Right forelimb (tissue), 1 donor: ENCODE measurements at places on chromosomes 16 and 17.
A peak's percentile ranks its signal among the peaks of the same experiment; 100 is the strongest.

- DNase-seq: peak; percentile 67
Measured at GRCh38 chr16:88375996-88376834, 6.5 kb upstream of the ZNF469 start.

- no peak for DNase-seq
Measured at GRCh38 chr16:3091551-3091950, 7.5 kb downstream of the ZSCAN10 start.

DNA sequence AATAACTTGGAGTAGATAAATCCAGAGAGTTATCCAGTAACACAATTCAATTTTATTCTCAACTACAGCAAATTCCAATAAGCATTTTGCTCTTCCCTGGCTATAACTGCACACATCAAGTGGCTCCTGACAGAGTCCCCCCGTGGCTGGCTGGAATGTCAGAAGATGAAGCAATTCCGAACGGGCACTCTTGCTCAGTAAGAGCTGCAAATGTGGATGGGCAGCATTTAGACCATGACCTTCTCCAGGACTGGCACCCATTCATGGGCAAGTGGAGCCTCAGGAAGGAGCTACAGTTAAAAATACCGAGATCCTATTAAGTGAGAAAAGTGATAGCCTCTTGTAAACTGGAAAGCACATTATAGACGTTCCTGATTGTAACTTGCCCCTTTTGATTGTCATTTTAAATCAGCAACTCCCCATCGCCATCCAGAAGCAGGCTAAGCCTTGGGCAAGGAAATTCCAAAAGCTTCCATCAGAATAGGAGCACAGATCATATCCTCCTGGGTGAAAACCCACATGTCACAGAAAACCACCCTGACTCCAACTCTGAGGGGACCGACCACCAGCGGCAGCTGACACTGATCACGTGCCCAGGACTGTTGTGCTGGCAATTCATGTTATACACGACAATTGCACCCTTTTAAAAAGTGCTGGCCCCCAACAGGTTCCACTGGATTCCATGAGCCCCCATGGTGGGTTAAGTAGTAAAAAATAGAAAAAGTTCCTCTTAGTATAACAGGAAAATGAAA is 7.1 kb downstream of the UBE2O start:
- no peak for DNase-seq

- no peak for DNase-seq
Measured at GRCh38 chr17:79746889-79747507, 16.3 kb downstream of the ENPP7 start.

DNA sequence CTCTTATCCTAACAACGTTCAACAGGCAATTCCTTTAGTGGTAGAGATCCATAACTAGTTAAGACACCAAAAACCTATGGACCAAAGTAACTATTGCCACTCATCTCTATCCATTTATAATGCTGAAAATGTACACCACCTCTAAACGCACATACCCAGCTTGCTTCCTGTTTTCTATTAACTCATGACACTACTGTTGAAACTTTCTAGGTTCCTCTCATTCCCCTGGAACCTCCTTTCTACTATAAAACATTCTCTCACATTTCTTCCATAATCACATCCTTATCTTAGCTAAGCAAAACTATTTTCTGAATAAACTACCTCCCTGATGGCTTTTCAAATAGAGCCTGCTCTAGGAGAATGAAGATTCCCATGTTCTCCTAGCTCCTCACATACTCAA is 42.9 kb upstream of the KSR1 start:
- DNase-seq: no peak

DNA sequence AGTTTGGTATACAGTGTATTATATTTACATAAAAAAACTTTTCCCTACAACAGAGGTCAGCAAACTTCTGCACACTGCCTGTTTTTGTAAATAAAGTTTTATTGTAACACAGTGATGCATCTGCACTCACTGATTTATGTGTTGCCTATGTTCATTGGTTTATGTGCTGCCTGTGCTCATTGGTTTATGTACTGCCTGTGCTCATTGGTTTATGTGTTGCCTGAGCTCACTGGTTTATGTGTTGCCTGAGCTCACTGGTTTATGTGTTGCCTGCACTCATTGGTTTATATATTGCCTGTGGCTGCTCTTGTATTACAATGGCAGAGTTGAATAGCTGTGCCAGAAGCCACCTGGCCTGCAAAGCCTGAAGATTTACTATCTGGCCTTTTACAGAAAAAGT is 81.6 kb downstream of the MYH11 start:
- no peak for DNase-seq

DNA sequence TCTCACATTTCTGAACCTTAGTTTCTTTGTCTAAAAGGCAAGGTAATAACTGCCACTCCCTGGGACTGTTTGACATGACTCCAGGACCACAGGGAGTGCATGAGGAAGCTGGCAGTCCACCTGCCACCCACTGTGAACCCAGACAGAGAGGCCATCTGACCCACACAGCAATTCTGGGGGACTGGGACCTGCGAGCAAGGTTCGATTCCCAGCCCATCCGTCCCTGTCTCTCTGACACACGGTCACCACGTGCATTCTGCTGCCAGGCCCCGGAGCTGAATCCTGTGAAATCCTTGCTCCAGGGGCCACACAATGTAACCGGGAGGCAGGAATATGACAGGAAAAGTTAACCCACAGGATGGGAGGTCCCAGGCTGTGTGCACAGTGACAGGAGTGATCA is 218.8 kb upstream of the FOXF1 start:
- peak; percentile 26 for DNase-seq

GRCh38 chr17:8332688-8333087 is 7.0 kb upstream of the ODF4 start:
- DNase-seq: no peak

DNA sequence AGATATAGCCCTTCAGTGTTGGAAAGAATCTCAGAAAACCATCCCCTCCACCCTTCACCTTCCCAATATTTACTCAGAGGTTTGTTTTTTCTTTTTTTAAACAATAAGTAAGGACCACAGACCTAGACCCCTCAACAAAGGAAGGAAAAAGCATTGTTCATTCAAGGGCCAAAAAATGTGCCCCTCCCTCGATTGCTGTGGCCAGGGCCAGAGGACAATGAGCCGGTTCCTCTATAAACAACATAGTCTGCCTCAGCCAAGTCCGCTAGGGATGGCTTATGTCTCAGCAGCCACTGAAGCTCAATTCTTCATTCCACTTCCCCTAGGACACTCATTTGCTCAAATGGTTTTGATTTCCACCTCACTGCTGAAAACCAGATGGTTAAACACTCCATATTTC is 24.0 kb downstream of the TRIM16 start:
- DNase-seq: no peak

- no peak for DNase-seq
Measured at GRCh38 chr17:78595135-78595810, 18.1 kb upstream of the DNAH17 start.

- DNase-seq: no peak
Measured at GRCh38 chr17:75316253-75316652, 27.0 kb upstream of the SLC25A19 start.

- DNase-seq: no peak
Measured at GRCh38 chr16:74743668-74744299, 30.8 kb downstream of the FA2H start.

GRCh38 chr17:47184681-47185080 is 4.4 kb downstream of the CDC27 start:
- no peak for DNase-seq

DNA sequence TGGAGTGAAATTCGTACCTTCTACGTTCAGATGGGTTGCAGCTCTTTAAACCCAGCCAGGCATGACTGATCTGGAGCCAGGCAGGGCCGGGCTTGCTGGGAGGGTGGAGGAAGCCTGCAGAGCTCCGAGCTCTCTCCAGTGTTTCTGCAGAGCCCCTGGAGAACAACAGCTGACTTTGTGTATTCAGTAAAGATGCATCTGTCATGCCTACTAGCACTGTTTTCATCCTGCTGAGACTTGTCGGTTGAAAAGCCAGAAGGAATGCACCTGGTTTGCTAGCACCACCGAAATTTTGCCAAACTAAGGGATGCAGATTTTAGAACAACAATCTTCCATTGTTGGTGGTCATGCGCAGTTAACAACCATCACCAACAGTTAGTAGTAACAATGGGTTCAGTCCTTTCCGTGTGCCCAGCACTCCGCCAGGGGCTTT is 22.4 kb upstream of the SCNN1B start:
- DNase-seq: no peak

- no peak for DNase-seq
Measured at GRCh38 chr16:87416826-87417527, 24.8 kb downstream of the MAP1LC3B start.

- no peak for DNase-seq
Measured at GRCh38 chr16:71796501-71797097, 12.0 kb downstream of the AP1G1 start.

DNA sequence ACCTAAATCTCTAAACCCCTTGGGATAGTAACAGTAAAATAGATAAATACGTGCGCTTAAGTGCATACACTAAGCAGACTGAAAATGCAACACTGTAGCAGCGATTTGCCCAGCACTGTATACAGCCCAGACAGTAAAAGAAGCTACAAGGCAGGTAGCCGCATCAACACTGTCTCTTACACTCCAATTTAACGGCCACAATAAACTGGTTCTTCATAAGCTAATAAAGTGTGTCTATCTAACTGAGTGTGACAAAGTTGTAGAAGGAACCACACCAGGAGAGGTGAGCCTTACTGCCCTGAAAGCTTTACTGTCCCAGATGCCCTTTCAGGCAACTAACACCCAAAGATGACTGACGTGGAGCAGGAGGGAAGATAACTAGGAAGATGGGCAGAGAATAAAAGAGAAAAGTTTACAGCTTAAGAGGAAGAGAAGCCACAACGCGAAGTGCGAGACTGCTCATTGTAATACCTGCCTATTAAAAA is 847 bp downstream of the ZDHHC7 start:
- no peak for DNase-seq

GRCh38 chr16:66928702-66929388 is 3.5 kb upstream of the RRAD start:
- DNase-seq: no peak

- no peak for DNase-seq
Measured at GRCh38 chr17:32783602-32784001, 93.3 kb downstream of the MYO1D start.

DNA sequence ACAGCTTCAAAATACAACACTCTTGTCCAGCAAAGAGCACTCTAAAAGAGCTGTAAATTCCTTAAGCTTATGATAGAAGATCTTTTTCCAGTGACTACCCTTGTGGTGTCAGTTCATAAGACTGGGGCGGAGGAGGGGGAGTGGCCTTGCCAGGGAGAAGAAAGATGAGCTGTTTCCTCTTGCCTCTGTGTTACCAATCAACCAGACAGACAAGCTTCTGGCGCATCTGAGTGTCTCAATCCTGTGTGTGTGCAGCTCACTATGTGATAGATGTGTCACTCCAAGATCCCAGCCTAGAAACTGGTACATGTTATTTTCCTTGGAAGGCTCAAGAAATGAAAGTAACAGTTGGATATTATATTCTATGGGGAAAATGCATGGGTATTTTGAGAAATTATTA is 167.4 kb upstream of the CACNG3 start:
- DNase-seq: no peak

DNA sequence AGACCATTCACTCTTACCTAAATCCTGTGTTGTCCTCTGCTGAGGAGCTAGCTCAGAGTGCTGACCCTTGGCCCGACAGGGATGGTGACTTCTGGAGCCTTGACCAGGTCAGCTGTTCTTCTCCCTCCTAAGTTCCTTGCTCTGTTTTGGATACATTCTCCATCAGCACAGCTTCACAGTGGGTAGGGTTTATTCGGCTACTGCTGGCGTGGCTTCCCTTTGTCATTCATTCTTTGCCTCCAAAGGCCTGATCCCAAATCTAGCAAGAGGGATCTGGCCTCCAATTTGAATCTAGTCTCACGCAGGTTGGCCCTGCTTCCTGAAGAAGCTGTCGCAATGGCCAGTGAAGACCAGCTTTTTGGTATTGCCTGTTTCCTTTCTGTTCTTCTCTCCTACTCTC is 116.6 kb downstream of the SHISA9 start:
- no peak for DNase-seq

GRCh38 chr17:81162491-81162890 is 2.8 kb upstream of the PVALEF start:
- DNase-seq: no peak

DNA sequence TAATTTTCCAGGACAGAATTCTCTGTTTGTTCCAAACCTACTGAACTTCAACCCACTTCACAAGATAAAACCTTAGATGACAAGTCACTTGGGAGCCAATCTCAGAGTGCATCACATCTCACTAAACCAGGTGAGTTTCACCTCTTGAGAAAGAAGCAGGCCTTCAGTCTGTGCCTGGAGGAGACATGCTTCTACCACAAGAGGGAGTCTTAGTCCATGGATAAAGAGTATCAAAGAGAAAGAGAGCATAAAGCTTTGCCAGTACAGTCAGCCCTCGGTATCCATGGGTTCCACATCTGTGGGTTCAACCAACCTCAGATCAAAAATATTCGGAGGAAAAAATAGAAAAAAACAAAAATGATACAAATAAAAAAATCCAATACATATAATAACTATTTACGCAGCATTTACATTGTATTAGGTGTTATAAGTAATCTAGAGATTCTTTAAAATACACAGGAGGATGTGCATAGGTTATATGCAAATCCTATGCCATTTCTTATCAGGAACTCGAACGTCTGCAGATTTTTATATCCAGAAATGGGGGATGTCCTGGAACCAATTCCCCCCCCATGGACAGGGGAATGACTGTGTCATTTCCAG is 37.7 kb downstream of the DUSP14 start:
- DNase-seq: no peak

DNA sequence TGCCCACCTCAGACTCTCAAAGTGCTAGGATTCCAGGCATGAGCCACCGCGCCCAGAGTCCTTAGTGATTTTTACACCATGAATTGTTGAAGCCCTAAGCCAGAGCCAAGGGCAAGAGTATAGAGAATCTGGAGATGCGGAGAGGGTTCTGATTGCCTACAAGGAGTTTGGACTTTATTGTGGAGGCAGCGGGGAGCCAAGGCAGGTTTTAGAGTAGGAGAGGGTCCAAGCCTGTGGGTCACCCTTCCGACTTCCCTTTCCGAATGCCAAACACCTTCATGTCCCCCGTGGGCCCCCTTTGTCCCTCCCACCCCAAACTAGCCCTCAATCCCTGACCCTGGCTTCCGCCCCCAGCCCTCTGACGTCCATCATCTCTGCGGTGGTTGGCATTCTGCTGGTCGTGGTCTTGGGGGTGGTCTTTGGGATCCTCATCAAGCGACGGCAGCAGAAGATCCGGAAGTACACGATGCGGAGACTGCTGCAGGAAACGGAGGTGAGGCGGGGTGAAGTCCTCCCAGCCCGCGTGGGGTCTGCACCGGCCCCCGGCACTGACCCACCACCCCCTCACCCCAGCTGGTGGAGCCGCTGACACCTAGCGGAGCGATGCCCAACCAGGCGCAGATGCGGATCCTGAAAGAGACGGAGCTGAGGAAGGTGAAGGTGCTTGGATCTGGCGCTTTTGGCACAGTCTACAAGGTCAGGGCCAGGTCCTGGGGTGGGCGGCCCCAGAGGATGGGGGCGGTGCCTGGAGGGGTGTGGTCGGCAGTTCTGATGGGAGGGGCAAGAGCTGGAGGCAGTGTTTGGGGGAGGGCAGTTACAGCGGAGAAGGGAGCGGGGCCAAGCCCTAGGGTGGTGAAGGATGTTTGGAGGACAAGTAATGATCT is 7.1 kb downstream of the MIEN1 start:
- DNase-seq: no peak
